Muscle of leg (tissue), 16 donors: ENCODE measurements at places on chromosomes 16 and 17. TPM values are rescaled to one million over a fixed set of nuclear protein-coding genes. Genes with fewer than 3 reads are reported as not detected.

Gene KRTAP1-5
- total RNA-seq, result not detected

Gene GPR139
- not detected for total RNA-seq

Gene RAB37
- total RNA-seq, result 0.53 TPM

Gene TMC5
- 0.04 TPM for total RNA-seq

Gene HP
- total RNA-seq, result 0.13 TPM

Gene CRISPLD2
- 5.4 TPM for total RNA-seq

Gene LGALS9
- total RNA-seq, result 6.2 TPM

Gene CCL17
- not detected for total RNA-seq

Gene BCKDK
- 12.7 TPM for total RNA-seq

Gene CD300LB
- total RNA-seq, result 0.04 TPM

Gene WSCD1
- 36.8 TPM for total RNA-seq

Gene CDH8
- 3.5 TPM for total RNA-seq

Gene UBN1
- 9.9 TPM for total RNA-seq

Gene CDRT15
- not detected for total RNA-seq

Gene CCL16
- 0.22 TPM for total RNA-seq

Gene PRSS33
- total RNA-seq, result not detected

Gene SRSF1
- total RNA-seq, result 180 TPM

Gene CTU2
- 9.5 TPM for total RNA-seq

Gene NPIPB13
- 2.8 TPM for total RNA-seq

Gene GCGR
- not detected for total RNA-seq

Gene GPR142
- 0.04 TPM for total RNA-seq

Gene ABCA8
- 31.6 TPM for total RNA-seq

Gene CDK3
- 7.7 TPM for total RNA-seq

Gene SERPINF2
- 0.58 TPM for total RNA-seq

Gene TPSG1
- not detected for total RNA-seq

Gene CCL13
- total RNA-seq, result 3.5 TPM

Gene ADAM11
- total RNA-seq, result 1.3 TPM

Gene RNU2-1
- total RNA-seq, result not detected

Gene NGFR
- 37.8 TPM for total RNA-seq

Gene ACBD4
- total RNA-seq, result 4.1 TPM

Gene IL17C
- not detected for total RNA-seq

Gene HS3ST3B1
- total RNA-seq, result 1.6 TPM

Gene PERCC1
- 0.13 TPM for total RNA-seq

Gene CSH2
- 8.5 TPM for total RNA-seq

Gene HS3ST2
- total RNA-seq, result not detected

Gene OTOP2
- not detected for total RNA-seq

Gene AIPL1
- not detected for total RNA-seq

Gene KRT28
- total RNA-seq, result not detected
